ENCODE measurements at places on chromosomes 16 and 17.

- DNase-seq: no peak
These were observed 46.5 kb downstream of the ARHGAP27 start for GRCh38 chr17:45386178-45386577.

GRCh38 chr17:82175951-82176350 lies 36.7 kb downstream of the CCDC57 start:
- DNase-seq: no peak

- no peak for DNase-seq
These were observed 169.4 kb downstream of the ENGASE start for GRCh38 chr17:79243996-79244395.

DNA sequence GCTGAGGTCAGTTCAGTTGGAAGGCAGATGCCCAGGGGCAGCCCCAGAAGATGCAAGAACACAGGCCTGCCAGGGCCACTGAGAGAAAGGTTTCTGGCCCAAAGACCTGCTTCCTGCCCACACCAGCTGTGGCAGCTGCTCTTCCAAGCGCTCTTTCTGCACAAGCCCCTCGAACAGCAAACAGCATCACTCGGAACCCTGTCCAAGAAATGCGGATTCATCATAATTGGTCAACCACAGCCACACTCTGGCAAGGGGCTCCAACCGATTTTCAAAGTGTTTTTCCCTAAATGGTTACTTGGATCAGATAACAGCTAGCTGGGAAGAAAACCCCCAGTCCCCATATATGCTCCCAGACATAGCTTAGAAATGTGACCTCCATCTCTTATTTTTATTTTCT lies 71.1 kb upstream of the DNAH17 start:
- no peak for DNase-seq

GRCh38 chr16:73206151-73206707 lies 158.3 kb upstream of the ZFHX3 start:
- no peak for DNase-seq

DNA sequence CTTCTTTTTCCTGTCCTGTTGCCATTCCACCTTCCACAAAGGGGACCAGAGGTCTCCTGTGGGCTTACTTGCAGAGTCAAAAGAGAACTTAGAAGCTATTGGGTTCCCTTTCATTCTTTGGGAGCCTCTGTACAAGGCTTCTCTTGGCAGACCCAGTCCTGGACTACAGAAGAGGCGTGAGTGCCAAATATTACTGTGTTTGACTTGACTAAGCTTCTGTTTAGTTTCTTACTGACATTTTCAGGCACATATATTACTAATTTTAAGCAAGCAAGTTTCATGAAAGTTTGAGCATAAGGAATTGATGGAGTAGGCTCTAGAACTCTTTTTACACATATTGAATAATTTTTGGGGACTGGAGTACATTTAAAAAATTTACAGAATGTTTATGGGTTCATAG lies 254.4 kb downstream of the HAPSTR1 start:
- DNase-seq: no peak

DNA sequence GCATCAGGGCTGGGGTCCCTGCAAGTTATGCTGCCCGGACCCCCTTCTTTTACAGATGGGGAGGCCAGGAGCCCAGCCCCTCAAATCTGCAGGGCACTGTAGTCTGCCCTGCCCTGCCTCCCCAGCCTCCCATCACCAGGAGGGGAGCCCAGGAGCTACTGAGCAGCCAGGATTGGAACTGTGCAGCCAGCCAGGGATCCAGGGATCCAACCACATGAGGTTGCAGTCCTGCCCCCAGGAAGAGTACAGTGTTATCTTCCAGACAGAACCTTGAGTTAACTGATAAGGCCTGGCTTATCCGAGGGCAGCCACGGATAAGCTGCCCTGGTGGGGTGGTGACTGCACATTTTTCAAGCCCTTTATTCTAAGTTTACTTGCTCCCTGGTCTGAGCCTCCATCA lies 11.4 kb upstream of the NDRG4 start:
- no peak for DNase-seq

- DNase-seq: no peak
These were observed 7.1 kb downstream of the UBE2O start for GRCh38 chr17:76445697-76446448.

DNA sequence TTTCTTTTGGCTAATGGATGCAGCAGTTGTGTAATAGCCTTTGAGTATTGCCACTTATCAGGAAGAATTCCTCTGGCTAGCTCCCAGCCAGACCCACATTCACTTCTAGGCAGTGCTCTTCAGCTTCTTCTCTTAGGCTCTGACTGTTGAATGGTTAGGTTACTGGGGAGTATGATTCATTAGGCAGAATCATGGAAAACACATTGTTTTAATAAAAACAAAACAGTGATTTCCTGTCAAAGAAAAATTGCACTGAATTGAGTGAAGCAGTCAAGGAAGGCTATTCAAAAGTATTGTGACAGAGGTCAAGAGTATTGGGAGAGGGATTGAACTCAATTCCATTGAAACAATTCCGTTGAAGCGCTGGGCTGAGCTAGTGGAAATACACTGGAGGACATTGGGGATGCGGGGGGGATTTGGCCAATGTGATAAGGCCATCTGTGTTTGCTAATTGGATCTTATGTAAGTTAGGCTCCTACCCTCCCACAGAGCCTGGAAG lies 68.0 kb downstream of the CNTNAP4 start:
- DNase-seq: no peak

- DNase-seq: peak; percentile 90
These were observed 2.3 kb downstream of the SOX15 start for GRCh38 chr17:7587420-7588151.

DNA sequence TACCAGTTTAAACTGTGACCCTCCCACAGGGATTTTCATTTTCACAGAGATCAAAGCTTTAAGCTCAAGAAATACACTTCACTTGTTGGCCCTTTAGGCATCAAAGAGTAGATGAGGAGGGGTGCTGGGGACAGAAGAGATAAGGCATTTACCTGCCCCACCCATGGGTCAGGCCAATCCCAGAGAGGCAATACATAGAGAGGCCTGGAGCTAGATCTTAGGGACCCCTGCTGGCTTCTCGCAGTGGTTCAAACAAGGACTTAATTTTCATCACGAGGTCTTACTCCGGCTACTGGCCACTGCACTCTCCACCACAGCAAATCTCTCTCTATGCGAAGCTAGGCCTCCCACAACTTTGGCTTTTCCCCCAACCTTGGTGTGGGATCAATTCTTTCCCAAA lies 46.6 kb downstream of the NOG start:
- no peak for DNase-seq

DNA sequence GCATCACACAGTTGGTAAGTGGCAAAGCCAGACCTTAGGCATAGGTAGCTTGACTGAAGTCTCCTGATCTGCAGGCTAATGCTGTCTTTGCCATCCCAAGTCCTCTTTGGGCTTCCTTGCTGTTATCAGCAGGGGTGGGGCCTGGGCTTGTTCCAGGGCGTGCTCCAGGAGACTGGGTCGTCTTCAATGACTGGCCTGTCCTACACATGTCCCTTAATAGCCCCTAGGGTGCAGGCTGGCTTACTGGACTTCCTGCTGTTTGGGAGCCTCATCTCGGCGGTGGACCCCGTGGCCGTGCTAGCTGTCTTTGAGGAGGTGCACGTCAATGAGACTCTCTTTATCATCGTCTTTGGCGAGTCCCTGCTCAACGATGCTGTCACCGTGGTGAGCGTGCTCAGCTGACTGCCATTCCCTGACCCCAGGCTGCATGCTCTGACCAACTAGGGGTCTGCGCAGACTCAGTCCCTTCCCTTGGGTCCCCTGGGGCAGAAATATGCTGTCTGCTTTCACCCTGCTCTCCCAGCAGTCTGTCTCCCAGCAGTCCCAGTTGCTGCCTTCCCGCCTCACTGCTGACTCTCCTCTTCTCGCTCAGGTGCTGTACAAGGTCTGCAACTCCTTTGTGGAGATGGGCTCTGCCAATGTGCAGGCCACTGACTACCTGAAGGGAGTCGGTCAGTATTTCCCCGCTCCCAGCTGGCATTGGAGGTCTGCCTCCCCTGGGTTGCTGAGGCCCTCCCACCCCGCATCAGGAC lies 6.2 kb downstream of the SLC9A5 start:
- no peak for DNase-seq

DNA sequence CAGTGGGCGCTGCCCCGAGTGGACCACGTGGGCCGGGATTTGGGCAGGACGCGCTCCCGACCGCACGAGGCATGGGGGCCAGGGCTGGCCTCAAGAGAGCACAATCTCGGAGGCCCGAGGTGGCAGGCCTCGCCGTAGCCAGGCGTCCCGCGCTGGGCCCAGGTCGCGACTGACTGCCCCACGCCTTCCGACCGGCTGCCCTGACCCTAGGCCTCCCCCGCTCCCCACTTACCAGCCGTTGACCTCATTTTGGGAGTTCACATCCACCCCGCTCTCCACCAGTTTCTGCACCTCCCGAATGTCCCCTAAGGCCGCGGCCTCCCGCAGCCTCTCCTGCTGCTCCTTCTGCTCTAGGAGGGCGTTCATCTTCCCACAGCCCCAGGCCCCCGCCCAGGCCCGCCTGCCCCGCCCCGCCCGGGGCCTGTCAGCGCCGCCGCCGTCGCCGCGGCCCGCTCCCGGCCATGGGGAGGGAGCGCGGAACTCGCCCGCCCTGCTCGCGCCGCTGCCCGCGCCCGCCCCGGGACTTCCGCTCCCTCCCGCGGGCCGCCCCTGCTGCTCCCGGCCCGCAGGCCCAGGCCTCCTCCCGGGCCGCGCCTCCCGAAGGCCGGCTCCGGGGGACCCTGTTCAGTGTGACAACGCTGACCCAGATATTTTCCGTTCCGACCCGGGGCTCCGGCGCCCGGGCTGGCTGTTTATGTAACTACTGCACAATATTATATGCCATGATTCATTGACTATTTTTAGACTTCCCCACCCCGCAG lies at the start of gene ANKRD40:
ANKRD40 (minus strand) TSS at position 626 of the 761 bp plus-strand sequence; CDS start at position 366, 260 bp downstream.
- DNase-seq: peak; percentile 94

- no peak for DNase-seq
These were observed at the start of gene MT1G for GRCh38 chr16:56667581-56668571. Gene MT1G, minus strand, starts transcription at chr16:56668065. Its CDS starts 72 bp downstream, at chr16:56667993.

DNA sequence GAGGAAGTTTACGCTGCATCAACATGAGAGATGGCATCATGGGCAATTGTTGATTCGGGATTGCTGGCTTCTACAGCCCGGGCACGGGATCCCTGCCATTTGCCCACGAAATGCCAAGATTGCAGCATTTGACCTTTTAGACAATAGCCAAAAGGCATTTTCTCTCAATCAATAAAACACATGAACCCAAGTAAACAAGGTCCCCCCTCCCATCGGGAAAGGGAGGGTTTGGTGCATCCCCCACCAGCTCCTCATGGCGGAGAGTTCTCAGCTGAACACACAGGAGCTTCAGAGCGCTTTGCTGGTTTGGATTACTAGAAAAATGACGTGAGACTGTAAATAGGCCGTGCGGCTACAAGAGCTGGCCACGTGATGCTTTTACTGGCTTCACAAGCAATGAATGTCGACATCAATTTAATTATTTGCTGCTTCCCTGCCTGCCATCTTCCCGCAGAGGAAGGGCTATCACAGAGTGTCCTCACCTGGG lies 147.6 kb downstream of the C16orf95 start:
- no peak for DNase-seq

DNA sequence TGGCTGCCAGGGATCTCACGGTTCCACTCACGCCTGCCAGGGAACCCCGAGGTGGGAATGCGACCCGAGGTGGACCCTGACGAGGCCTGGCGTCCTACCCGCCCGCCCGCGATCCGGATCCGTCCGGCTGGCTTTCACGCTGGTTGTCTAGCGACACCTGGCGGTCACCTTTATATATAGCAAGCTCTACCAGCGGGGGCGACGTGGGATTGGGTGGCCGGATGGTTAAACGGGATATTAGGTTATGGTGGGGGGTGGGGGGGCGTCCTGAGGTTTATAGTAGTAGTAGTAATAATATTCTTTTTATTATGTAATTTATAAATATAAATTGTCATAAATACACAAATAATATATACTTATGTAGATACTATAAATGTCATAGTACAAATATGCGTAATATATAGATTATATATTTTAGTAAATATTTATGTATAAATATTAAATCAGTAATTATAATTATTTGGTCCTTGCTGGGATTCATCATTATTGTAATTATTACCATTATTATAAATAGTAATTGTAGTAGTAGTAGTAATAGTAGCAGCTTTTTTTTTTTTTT lies 136.9 kb downstream of the KCNJ12 start:
- peak; percentile 45 for DNase-seq

- no peak for DNase-seq
These were observed 1.8 kb downstream of the SGF29 start for GRCh38 chr16:28555561-28555960.

DNA sequence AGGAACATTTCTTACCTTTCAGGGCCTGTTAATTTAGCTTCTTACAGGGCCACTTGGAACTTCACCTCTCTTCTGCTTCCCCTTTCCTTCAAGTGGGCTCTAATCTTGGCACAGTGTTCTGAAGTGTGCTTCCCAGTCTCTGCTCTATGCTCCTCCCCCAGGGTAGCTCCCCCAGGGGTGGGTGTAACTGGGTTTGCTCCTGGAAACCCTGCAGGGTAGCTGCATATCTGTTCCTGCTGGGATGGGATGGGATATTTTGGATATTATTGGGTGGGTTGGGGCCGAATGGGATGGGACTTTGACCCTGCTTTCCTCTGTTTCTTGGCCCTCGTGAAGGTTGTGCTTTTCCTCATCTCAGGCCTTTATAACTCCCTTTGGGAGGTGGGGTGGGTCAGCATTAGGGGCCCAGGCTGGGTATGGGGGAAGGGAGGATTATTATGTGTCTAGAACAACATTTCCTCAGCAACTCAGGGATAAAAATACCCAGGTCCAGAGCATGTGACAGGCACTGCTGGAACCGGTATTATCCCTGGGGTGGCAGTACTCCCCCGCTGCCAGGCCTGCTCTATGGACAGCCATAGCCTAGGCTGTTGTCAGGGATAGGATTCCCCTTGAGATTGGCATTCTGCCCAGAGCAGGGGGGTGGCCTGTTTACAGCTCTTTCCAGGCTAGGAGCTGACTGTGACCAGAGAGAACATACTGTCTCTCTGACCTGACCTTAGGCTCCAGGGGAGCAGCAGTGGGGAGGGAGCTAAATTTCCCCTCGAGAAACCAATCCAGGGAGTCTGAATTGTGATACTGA lies 5.0 kb downstream of the NFE2L1 start:
- DNase-seq: no peak

- no peak for DNase-seq
These were observed 33.2 kb upstream of the CDYL2 start for GRCh38 chr16:80837533-80838147.

GRCh38 chr17:79125503-79125902 lies 50.9 kb downstream of the ENGASE start:
- no peak for DNase-seq

DNA sequence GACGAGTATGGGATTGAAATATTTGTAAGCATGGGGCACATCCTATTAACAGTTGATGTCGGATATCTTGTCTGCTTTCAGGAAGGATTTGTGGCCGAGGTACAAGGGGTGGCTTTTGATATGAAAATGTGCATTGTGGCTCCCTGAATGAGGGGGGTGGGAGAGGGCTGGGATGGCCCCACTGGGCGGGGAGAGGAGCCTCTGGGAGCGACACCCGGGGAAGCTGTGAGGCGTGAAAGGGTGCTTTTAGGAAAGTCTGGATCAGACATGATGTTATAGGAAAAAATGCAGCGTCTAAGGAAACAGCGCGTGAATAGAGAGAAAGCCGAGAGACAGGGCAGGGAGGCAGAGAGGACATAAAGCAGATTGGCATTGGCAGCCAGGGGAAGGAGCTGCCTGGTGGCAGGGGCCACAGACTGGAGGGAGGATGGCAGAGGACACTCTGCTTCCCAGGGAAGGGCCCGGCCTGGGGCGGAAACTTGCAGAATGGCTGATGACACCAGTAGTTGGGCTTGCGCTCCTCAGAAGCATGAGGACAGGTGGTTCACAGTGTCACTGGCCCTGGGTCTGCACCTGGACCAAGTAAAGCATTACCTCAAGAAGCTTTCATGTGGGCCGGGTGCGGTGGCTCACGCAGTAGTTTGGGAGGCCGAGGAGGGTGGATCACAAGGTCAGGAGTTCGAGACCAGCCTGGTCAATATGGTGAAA lies 95.7 kb downstream of the NTN1 start:
- no peak for DNase-seq

Measured in HCEC 1CT (cell line).